ENCODE measurements at places on chromosomes 3 and 15. TPM values are rescaled to one million over a fixed set of nuclear protein-coding genes. Genes with fewer than 3 reads are reported as not detected.

Gene FBXO40
- total RNA-seq, result not detected

Gene CCR8
- 0.94 TPM for total RNA-seq

Gene SLC12A8
- total RNA-seq, result 0.50 TPM

Gene NEK10
- total RNA-seq, result 0.81 TPM

- no peak for DNase-seq
- no peak overlapping the region for H3K4me3 ChIP-seq
- no peaks in the 10 kb centered on the region for H3K27me3 ChIP-seq
- no peak overlapping the region for H3K27ac ChIP-seq
- peaks cover 10% of the 10 kb centered on the region for H3K36me3 ChIP-seq
Measured at GRCh38 chr3:31253782-31254181, 278.9 kb upstream of the STT3B start.

- no peaks in the 10 kb centered on the region for H3K4me1 ChIP-seq
- H3K4me3 ChIP-seq, result no peak overlapping the region
- H3K36me3 ChIP-seq, result no peaks in the 10 kb centered on the region
- no peak for DNase-seq
- H3K27me3 ChIP-seq, result peaks cover 25% of the 10 kb centered on the region
Measured at GRCh38 chr3:108525256-108525655, 14.9 kb upstream of the MYH15 start.
